ENCODE measurements at places on chromosomes 12 and 14.

GRCh38 chr12:81207664-81208063, 129.8 kb downstream of the ACSS3 start:
- no peak for DNase-seq

GRCh38 chr14:51850651-51851050, 9.8 kb upstream of the GNG2 start:
- no peak for DNase-seq

DNA sequence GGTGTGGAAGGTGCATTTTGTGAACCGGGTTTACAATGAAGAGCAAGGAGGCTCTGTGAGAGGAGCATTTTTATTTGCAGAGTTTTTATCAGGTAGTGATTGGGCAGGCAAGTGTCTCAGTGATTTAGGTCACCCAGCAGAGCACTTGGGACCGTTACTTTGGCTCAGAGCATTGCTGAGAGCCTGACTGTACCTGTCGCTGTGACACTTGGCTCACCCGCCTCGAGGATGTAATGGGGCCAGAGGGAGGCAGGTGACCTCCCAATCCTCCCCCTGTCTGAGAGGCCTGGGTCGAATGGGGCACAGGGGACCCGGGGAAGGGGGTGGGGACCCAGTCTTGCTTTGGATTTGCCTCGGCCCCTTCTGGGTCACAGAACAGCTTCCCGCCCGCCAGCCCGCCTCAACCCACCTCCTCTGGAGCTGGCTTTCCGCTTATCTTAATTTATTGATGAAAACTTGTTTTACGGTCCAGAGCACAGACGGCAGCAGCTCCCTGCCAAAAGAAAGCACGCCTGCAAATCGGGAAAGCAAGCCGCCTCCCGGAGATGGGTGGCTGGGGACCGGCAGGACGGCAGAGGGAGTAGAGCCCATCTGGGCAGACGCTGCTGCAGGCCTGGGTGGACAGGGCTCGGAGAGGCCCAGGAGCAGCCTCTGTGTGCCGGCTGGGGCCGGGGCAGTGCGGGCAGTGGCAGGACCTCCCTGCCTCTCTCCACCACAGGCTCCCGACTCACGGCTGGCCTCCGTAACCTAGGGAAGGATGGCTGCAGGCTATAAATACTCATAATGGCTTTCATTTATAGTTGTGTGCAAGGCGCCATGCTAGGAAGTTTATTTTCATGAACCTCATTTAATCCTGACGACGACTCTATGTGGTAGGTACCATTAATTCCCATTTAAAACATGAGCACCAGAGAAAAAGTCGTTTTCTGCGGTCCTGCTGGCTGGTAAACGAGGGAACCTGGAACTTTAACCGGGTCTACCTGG, 187.1 kb downstream of the TSPAN9 start:
- DNase-seq = no peak

DNA sequence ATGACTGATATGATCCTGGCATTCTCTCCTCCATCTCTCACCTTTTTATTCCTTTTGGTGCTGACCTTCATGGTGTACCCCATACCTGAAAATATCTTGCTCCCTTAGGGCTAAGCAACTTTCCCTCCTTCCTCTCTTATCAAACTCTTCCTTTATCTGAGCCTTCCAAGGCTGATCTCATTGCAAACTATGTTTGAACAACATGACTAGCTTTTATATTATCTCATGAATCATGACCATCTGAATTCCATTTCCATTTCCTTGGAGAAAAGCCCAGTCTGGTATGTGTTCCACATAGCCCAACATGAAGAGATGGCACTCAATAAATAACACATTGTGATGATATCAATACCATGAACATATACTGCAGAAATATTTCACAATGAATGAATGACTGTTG, 111.6 kb downstream of the TSPAN8 start:
- peak; percentile 86 for DNase-seq

DNA sequence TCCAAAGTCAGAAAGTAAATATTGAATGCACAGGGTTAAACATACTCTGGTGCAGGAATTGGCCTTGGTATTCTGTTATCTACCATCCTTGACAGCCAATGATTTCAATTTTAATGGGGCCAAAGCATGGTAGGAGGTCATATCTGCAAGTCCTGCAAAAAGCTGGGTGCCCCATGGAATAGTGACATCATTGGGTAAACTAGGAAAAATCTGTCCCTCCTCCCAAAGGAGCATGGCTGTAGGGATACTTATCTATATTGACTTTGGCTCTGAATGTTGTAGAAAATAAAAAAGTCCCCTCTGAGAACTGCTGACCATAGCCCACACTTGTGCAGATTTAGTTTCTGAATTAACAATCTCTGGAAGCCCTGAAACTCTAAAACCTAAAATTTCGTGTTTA, 403.2 kb upstream of the SEL1L start:
- no peak for DNase-seq

DNA sequence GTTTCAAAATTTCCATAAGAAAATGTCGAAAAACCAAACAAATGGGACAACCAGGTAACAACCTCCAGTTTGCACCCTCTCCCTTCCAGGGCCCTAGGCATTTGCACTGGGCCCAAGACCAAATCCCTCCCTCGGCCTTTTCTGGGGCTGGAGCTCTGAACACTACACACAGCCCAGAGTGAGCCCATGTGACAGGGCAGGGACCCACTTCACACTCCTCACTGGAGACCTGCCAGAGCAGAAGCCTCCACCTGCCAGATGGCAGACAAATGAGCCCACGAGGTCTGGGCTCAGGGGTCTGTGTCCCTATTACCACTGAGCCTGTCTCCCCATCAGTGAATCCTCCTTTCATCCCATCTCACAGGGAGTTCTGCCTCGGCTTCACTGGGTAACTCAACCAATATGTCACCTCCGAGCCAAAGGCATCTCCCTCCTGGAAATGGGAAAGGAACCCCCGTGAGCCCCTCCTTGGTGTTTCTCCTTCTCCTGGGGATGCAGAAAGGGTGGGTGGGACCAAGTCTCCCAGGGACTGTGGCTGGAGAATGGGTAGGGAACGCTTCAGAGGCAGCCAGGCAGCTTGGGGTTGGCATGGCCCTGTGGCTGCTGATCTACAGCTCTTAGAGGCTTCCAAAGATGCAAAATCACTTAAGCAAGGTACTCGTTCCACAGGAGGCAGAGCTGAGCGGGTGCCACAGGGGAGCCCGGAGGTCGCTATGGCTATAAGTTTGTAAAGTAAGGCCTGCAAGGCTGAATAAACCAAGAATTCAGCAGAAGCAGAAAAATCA, 10.6 kb downstream of the VWF start:
- no peak for DNase-seq

Data from foreskin fibroblast (primary cell).